Activated T-cell treated with anti-CD3 and anti-CD28 coated beads, Interleukin-2, amount 50 U/mL, for 1 hour (primary cell): ENCODE measurements at places on chromosomes 1 and 21.

DNA sequence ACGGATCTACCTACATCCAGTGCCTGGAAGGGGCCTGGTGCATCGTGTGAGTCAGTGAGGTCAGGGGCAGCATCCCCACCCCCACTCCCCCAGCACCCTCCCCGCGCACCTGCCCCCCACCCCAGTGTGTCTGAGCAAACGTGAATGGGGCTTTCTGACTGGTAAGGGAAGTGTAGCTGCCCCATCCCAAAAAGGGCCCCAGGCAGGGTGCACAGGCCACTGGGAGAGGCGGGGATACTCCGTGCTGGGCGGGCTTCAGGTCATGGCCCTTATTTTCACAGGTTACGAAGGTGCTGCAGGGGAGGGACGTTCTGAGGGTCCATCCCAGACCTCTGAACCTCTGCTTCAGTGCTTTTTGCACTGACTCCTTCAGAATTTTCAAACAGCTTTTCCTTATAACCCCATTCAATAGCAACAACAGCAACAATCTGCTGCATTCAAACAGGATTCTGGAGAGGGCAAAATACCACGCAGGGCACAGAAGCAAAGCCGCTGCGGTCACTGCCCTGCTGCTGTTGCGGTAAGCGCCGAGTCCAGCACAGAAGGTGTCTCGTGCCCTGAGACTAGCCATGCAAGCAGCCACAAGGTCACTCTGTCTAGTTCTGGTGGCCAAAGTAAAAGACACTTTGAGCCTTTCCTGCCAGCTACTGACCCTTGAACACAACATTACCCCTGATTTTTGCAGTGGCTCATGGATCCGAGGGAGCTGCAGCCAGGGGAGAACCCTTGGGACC, 10.3 kb downstream of the TTC34 start:
- DNase-seq: peak; percentile 11

DNA sequence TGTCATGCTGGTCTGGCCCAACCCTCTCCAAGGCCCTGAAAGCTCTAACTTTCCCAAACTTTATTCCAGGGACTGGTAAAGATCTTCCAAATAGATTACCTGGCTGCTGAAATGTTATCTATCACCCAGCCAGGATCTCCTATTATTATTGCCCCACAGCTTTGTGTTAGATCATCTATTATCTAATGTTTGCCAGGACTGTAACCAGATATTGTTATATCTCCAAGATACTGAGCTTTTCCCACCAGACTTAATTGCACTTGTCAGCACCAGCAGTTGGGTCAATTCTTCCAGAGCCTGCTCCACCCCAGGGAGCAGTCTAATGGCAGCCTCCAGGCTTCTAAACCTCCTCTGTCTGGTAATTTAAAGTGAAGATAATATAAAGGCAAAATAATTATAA, 59.1 kb downstream of the PRDX6 start:
- no peak for DNase-seq

- DNase-seq: peak; percentile 26
These were observed 30.0 kb upstream of the EPS8L3 start for GRCh38 chr1:109793486-109794318.

DNA sequence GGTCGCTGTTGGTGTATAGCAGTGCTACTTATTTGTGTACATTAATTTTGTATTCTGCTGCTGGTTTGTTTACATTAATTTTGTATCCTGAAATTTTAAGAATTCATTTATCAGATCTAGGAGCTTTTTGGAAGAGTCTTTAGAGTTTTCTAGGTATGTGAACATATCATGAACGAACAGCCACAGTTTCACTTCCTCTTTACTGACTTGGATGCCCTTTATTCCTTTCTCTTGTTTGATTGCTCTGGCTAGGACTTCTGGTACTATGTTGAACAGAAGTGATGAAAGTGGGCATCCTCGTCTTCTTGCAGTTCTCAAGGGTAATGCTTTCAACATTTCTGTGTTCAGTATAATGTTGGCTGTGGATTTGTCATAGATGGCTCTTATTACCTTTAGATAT, 1757.9 kb downstream of the BRINP3 start:
- no peak for DNase-seq
